ENCODE measurements at places on chromosomes 16 and 17.

GRCh38 chr17:48310748-48311213 lies 119.2 kb downstream of the SKAP1 start:
- no peak for DNase-seq

- no peak for DNase-seq
Observed at GRCh38 chr17:50279639-50280038, 5.4 kb downstream of the TMEM92 start.

DNA sequence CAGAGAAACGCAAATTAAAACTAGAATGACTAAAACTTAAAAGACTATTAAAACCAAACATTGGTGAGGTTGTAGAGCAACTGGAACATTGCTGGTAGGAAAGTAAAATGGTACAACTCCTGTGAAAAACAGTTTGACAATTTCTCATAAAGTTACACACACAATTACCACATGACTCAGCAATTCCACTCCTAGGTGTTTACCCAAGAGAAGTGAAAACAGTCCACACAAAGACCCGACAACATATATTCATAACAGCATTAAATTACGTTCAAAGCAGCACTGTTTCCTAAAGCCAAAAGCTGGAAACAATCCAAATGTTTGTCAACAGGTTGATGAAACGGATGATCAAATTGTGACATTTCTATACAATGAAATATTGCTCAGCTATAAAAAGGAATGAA lies 26.5 kb upstream of the ALOX12 start:
- DNase-seq, result no peak

DNA sequence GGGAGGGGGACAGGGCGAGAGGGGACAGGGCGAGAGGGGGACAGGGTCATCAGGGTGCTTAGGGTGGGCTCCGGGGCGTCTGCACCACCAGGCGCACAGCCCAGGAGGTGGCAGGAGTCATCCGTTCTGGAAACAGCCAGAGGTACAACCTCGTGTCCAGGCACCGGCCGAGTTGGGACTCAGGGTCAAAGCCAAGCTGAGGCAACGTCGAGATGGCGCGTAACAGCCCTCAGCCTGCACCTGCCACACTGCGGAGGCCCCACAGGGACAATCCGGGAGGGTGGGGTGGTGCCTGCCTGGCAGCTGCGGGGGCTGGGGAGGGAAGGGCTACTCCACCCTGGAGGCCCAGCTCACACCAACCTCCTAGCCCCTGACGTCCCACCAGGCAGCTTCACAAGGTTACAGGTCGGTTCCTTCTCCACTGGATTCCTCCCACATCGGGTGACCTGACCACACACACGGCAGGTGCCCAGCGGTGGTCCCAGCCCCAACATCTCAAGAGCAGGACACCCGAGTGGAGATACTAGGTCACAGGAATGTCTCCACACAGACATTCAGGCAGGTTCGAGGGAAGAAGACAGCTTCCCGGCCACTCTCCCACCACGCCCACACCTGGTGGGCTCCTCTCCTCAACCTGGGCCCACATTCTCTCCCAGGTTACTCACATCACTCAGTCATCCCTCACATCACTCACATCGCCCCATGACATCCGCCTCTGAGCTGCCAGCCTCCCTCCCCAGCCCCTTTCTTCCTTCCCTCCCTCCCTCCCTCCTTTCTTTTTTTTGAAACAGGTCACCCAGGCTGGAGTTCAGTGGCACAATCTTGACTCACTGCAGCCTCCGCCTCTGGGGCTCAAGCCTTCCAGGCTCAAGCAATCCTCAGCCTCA lies 47.3 kb downstream of the RPH3AL start:
- DNase-seq, result no peak

DNA sequence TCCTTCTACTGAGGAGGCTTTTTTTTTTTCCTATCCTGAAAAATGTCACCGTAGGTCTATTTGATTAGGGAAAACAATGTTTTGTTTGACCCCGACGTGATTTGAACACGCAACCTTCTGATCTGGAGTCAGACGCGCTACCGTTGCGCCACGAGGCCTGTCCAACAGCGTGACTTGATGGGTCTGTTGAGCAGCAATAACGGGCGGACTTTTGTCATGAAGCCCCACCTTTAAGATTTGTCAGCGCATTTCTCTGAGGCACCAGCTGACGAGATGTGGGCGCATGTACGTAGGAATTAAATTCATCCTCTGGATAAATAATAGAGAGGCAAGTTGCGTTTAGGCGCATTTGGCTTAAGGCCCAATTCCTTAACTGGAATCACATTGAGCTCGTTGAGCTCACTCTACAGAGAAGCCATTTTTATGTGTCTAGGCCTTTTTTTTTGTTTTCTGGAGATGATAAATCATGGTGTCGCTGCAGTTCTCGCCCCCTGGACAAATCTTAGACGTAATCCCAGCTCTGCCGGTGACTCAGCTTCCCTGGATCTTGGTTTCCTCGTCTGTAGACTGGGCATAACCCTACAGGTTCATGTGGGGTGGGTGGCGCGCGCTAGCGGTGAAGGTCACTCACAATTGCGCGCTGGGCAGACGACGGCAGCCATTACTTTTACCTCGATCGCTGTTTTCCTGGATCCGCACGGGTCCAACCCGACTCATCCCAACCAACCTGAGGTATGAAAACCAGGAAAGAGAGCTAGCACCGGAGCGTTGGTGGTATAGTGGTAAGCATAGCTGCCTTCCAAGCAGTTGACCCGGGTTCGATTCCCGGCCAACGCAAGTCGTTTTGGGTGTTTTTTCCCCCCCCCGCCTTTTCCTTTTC lies 10.6 kb upstream of the AURKB start:
- DNase-seq, result peak; percentile 68

All from AG20443 (cell line).